ENCODE measurements at places on chromosomes 5 and 9.

- DNase-seq = no peak
Observed at GRCh38 chr9:92774274-92774673, 9.6 kb upstream of the BICD2 start.

GRCh38 chr5:52999344-52999949 is 10.3 kb downstream of the ITGA2 start:
- no peak for DNase-seq

- DNase-seq = no peak
Observed at GRCh38 chr5:141084487-141084989, 9.9 kb upstream of the PCDHB2 start.

- no peak for DNase-seq
Observed at GRCh38 chr5:53674121-53674520, 113.7 kb downstream of the NDUFS4 start.

DNA sequence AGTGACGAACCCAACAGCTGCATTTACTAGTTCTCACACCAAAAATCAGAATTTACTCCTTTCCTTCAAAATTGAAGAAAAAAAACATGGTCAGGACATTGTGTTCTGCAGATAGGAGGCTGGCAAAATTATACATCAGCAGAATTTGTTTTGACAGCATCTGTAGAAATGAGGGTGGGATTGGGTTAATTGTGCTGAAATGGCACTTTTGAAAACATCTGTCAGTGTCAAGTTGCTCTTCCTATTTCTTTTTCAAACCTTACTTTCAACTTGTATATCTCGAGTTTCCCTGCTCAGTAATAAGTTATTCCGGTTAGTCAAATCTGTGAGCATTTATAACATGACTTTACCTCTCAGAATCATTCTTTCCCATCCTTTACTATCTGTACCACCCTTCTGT is 19.8 kb downstream of the WDR36 start:
- no peak for DNase-seq

GRCh38 chr5:88238732-88239131 is 29.9 kb downstream of the TMEM161B start:
- DNase-seq = no peak

- no peak for DNase-seq
Observed at GRCh38 chr5:38585816-38586215, 29.4 kb upstream of the LIFR start.

DNA sequence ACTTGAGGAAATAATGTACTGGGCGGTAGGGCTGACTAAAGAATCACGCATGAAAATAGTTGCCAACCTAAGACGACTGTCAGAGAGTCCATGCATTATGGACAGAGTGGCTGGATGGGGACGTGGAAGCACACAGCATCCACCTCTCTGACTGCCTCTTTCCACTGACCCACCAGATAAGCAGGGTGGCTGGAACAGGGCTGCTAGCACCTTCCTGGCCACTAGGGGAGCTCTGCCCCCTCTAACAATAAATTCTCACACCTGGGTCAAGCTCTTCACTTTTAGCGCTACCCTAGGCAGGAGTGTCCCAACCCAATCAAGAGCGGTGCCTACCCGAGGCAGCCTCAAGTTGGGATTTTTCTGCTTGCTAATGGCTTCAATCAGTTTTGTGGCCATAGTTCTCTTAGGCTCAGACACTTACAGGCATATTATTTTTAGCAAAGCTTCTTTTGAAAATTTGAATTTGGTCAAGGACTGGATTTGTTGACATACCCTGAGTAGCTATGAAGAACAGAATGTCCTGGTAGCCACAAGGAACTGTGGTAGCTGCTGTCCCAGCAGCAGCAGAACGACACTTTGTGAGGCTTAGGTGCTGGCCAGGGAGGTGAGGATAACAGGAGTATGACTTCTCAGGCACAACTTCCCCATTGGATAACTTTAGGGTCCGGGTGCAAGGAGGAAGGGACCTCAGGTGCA is 6.9 kb upstream of the TPM2 start:
- peak; percentile 15 for DNase-seq

- no peak for DNase-seq
Observed at GRCh38 chr5:147930769-147931168, 24.4 kb upstream of the C5orf46 start.

- DNase-seq = no peak
Observed at GRCh38 chr9:75941577-75942311, 51.3 kb downstream of the PCSK5 start.

DNA sequence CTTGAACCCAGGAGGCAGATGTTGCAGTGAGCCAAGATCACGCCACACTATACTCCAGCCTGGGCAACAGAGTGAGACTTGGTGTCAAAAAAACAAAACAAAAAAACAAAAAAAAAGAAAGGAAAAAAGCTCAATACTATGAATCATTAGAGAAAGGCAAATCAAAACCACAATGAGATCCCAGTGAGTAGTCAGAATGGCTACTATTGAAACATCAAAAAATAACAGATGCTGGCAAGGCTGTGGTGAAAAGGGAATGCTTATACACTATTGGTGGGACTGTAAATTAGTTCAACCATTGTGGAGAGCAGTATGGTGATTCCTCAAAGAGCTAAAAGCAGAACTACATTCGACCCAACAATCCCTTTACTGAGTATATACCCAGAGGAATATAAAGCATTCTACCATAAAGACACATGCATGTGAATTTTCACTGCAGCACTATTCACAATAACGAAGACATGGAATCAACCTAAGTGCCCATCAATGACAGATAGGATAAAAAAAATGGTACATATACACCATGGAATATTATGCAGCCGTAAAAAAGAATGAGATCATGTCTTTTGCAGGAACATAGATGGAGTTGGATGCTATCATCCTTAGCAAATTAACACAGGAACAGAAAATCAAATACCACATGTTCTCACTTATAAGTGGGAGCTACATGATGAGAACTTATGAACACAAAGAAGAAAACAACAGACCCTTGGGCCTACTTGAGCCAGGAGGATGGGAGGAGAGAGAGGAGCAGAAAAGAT is 81.9 kb upstream of the ARRDC3 start:
- DNase-seq = no peak

GRCh38 chr9:93953496-93954433 is 1.4 kb downstream of the BARX1 start:
- no peak for DNase-seq

- no peak for DNase-seq
Observed at GRCh38 chr5:138541511-138542179, 1.4 kb downstream of the ETF1 start.

GRCh38 chr5:17794201-17794600 is 159.9 kb downstream of the TAF11L14 start:
- DNase-seq = no peak

DNA sequence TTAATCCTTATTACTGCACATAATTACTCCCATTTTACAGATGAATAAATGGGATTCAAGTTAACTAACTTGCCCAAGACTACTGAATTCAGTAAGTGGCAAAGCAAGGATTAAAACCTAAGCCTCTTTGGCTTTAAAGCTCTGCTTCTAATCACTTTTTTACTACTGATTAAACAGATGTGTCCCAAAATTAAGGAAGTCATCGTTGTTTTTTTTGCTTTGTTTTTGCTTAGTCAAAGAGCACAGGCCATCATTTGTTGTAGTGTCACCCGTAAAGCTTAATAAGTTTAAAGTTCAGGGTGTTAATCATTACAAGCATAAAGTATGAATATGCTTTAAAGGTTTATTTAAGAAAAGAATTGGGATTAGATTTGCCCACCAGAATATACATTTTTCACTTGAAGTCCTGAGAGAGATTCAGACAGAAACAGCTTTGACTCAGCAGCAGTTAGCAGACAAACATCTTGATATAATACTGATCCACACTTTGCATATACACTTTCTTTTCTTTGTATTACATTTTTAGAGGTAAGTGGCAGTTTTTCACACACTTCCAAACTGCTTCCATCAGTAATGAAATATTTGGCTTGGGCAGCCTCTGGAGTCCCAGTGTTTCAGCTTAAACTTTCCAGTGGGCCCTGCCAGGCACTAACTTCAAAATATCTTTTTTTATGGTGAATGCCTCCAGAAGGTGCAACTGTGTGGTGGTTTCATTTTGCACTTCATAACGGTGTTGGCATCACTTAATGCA is 52.7 kb downstream of the PIK3R1 start:
- DNase-seq = no peak

- no peak for DNase-seq
Observed at GRCh38 chr5:95739857-95740256, 8.7 kb downstream of the RHOBTB3 start.

GRCh38 chr9:115115117-115115880 is 2.7 kb downstream of the TNC start:
- no peak for DNase-seq

GRCh38 chr9:80899208-80899607 is 790.1 kb downstream of the TLE1 start:
- DNase-seq = no peak

- DNase-seq = no peak
Observed at GRCh38 chr9:113266174-113266573, 9.2 kb downstream of the CDC26 start.

All from stimulated activated CD8-positive, alpha-beta memory T cell treated with anti-CD3 and anti-CD28 coated beads, Interleukin-4, amount 100 ng/mL, for 1 hour (primary cell).